ENCODE measurements at places on chromosomes 7 and 10. TPM values are rescaled to one million over a fixed set of nuclear protein-coding genes. Genes with fewer than 3 reads are reported as not detected.

SNCG gene
- not detected for total RNA-seq

ZMIZ2 gene
- total RNA-seq, result 440 TPM

ASAH2 gene
- 1.8 TPM for total RNA-seq

PLAU gene
- 0.10 TPM for total RNA-seq

PNLIPRP1 gene
- total RNA-seq, result not detected

LIPN gene
- 0.27 TPM for total RNA-seq

ZWINT gene
- total RNA-seq, result 6.6 TPM

SLC13A1 gene
- total RNA-seq, result not detected
